CD4-positive, alpha-beta memory T cell (primary cell): ENCODE measurements at places on chromosomes 2 and 18.

DNA sequence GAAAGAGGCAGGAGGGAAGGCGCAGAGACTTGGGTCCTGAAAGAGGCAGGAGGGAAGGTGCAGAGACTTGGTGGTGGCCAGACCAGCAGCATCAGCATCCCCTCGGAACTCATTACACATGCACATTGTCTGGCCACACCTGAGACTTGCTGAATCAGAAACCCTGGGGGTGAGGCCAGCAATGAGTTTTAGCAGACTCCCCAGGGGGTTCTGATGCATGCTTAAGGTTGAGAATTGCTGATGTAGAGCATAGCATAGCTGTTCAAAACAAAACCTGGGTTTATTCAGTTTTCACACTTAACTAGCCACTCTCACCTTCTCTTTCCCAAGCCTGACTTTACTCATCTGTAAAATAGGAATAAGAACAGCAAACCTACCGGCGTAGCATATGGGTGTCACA lies 122.9 kb downstream of the MRO start:
- DNase-seq, result no peak

- DNase-seq, result no peak
Measured at GRCh38 chr2:199589306-199589705, 131.6 kb upstream of the SATB2 start.

DNA sequence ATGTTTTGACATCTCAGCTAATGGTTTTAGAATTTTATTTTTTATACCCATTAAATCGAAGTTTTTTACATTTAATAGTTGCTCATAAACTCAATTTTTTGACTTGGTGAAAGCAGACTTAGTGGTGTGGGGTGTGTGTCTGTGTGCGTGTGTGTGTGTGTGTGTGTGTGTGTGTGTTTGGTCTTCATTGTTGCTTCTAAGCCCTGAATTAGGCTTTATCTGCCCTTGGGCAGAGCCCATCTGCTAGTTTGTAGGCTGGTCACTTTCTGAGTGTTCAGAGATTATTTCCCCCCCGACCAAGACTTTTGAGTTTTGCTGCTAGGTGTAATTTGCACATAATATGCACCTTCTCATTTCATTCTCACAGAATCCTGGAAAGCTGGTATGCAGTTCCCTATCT lies 14.3 kb downstream of the PAX3 start:
- DNase-seq, result no peak

DNA sequence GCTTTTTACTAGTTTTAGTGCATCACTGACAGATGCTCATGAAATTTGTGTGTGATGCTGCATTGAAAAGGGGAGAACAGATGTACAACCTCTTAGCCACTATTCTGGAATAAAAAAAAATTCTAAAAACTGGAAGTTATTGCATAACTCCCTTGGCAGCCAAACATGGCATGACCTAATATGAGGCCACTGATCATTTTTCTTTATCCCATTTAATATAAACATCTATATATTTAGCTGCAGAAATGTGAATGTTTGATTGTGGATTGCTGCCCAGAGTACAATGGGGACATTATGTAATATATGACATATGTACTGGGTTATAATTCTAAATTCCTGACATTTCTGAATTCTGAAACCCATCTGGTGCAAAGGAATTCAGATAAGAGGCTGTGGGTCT lies 86.5 kb downstream of the CDCA7 start:
- DNase-seq, result no peak

DNA sequence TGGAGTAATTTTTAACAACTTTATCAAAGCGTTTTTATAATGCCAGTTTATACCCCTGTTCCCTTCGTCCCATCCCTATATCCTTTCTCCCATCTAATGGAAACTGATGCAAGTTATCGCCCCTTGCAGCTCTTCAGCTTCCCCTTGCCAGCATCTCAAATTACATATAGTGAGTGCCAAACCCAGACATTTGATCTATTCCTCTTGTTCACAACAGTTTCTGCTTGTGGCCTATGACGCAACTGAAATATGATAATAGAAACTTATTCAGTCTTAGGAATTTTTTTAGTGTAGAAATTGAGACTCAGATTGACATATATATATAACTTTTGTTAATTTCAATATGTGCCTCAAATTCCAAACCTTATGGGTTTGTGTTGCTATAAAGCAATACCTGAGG lies 562.2 kb upstream of the VWC2L start:
- no peak for DNase-seq

DNA sequence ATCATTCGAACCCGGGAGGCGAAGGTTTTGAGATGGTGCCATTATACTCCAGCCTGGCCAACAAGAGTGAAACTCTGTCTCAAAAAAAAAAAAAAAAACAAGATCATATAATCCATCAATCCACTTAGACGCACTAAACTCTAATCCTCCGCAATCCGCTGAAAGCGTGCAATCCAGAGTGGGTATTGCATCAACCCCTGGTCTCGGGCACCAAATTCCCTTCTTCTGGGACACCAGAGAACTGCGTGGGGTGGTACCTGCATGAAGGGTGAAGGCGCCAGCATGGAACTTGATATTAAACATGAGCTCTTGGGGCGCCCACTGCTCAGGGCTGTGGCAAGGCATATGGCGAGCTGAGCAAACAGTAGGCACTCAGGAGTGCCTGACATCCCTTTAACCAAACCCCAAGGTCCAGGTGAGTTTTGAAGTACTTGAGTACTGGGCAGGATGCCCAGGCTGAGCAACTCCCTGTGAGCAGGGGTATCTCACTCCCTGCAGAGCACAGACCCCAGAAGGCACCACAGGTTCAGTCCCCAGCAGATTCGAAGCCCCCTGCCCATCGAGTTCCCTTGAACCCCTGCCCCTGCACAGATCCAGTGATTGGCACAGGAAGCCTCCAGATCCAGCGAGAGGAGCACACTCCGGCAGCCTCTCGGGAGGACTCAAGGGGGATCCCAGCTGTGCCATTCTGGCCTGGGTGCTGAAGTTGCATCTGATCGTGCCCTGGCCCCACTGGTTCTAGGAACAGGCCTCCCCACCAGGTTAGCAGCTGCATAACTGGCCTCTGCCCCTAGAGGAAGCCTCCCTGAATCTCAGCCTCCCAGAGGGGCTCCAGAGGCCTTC lies 8.0 kb downstream of the ALPI start:
- DNase-seq, result no peak

GRCh38 chr2:216327447-216327935 lies 44.8 kb downstream of the MARCHF4 start:
- no peak for DNase-seq

GRCh38 chr2:37737507-37737906 lies 66.1 kb upstream of the CDC42EP3 start:
- no peak for DNase-seq

- no peak for DNase-seq
Measured at GRCh38 chr2:235343869-235344268, 150.0 kb upstream of the AGAP1 start.
